Fibroblast of skin of left quadriceps (primary cell): ENCODE measurements at places on chromosomes 11 and 22.

GRCh38 chr11:71431271-71431670, 16.9 kb downstream of the DHCR7 start:
- no peak for DNase-seq

DNA sequence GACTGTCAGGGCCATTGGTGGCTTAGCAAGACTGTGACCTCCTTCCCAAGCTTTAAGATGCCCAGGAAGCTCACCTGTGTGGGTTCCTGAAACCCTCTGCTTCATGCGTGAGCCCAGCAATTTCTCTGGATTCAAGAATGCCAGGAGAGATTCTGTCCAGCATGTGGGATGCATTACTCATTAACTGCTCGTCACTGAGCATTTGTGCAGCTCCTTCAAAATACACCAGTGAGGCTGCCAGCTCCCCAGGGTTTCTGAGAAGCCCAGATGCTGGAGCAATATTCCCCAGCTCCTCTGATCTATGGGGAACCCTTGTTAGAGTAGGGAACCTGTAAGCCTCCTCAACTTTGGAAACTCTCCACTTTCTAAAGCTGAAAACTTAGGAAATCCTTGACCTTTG, 126.5 kb downstream of the CHST1 start:
- no peak for DNase-seq

DNA sequence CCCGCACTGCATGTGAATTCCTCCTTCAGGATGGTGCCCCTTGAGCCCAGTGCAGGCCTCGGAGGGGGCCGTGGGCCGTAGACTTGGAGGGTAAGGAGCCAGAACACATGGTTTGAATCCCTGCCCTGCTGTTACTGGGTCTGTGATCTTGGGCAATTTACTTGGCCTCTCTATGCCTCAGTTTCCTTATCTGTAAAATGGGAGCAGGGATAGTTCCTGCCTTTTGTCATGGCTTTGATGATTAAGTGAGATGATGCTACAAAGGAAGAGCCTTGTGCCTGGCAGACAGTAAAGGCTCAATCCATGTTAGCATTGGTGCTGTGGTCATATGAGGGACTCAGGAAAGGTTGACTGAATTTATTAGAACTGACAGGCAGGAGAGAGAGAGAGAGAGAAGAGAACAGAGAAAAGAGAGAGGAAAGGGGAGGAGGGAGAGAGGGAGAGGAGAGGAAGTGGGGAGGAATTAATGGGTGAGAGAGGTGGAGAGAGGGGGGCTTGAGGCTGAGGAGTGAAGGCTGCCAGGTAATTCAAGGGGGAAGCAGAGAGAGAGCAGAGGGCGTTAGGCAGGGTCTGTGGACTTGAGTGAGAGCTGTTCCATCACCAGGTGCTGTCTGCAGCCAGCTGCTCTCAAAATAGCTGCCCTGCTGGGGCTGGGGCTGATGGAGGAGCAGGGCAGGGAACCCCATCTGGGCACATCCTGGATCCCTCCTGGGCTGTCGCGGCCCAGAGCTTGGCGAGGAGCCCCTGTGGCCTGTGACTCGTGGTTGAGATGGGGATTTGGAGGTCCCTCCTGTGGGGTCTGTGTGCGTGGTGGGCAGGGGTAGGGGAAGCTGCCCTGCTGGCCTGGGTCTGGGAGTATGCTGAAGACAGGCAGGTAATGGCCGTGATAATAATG, 44.1 kb downstream of the MCM5 start:
- no peak for DNase-seq

DNA sequence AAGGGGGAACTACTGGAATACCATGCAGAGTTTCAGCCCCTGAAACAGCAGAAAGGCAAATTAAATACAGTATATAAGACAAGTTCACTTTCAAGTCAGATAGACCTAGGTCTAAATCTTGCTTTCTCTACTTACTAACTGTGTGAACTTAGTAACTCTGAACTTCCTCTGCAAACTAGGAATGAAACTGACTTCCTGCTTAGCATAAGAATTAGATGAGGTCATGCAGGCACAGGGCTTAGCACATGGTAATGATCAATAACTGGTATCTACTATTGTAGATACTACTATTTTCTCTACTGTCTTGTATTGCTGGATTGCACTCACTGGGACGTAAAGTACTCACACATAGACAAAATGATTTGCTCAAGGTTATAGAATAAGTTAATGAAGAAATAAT, 51.5 kb upstream of the MTNR1B start:
- DNase-seq, result no peak

DNA sequence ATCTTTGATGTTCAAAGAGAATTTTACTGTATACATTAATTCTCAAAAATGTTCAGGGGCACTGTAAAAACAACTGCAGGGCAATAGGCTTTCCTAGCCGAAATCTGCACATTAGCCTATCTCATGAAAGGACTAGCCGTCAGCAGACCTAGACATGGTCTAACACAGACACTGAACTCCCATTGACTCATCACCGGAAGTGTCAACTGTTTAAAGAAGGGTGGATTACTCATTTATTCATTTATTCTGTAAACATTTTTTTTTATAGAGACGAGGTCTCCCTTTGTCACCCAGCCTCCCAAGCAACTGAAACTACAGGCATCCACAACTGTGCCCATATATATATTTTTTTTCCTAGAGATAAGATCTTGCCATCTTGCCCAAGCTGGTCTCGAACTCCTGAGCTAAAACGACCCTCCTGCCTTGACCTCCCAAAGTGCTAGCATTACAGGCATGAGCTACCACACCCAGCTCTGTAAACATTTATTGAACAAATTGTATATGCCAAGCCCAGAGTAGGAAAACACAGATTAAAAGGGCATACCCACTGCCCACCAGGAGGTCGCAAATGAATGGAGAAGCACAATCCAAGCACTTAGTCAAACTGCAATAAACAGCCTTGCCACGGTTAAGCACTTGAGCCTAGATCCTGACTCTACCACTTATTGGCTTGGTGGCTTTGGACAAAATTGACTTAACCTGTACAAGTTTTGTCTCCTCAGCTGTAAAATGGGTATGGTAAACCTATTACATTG, 26.6 kb downstream of the RAB30 start:
- DNase-seq, result no peak

DNA sequence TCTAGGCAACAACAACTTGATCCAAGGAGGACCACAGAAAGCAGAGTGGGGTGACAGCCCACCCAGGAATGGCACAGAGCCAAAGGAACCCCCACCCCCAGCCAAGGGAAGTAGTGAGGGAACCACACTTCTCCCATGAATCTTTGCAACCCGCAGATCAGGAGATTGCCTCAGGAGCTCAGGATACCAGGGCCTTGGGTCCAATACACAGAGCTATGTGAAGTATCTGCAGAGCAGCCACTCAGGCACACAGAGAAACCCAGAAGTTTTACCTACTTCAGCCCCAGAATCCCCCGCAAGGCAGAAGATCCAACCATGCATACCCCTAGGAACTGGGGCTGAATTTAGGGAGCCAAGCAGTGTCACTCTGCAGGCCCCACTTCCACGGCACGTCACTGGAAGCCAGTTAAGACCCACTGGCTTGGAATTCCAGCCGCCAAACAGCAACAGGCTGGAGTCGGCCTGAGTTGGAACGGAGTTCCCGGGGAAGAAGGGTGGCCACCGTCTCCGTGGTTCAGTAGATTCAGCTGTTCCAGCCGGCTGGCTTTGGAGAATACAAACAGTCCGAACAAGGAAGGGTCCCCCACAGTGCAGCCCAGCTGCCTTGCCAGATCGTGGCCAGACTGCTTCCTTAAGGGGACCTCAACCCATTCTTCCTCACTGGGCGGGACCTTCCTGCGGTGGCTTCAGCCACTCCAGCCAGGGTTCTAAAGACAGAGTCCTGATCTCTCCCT, 174.1 kb downstream of the TTC28 start:
- no peak for DNase-seq

DNA sequence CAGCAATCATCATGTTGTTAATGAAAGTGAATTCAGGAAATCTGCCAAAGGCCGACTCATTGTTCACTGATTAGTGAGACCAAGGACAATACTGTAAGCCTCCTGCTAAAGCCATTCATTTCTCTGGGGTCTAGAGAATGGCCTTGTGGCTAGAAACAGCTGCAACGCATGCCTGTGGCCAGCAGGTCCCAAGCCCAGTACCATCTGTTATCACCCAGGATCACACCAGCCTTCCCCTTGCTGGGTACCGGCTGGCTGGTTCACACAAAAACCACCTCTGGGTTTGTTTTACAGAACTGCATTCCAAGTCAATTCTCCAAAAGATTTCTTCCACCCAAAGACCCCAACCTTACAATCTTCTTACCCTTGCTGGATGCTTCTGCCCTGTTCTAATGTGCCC, 1.1 kb downstream of the PLAAT5 start:
- no peak for DNase-seq

- no peak for DNase-seq
Observed at GRCh38 chr22:42766860-42767259, 46.2 kb upstream of the A4GALT start.

- no peak for DNase-seq
Observed at GRCh38 chr22:49973018-49973961, 12.7 kb downstream of the PIM3 start.
